ENCODE measurements at places on chromosomes 5 and 9. TPM values are rescaled to one million over a fixed set of nuclear protein-coding genes. Genes with fewer than 3 reads are reported as not detected.

Gene PKD2L2
- polyA plus RNA-seq, result not detected

Gene IFT74
- 27.8 TPM for polyA plus RNA-seq

GRCh38 chr5:31751610-31752009, 112.7 kb downstream of the PDZD2 start:
- no peaks in the 10 kb centered on the region for H3K27me3 ChIP-seq
- H3K4me1 ChIP-seq, result no peaks in the 10 kb centered on the region
- DNase-seq, result no peak
- no peak overlapping the region for H3K27ac ChIP-seq

DNA sequence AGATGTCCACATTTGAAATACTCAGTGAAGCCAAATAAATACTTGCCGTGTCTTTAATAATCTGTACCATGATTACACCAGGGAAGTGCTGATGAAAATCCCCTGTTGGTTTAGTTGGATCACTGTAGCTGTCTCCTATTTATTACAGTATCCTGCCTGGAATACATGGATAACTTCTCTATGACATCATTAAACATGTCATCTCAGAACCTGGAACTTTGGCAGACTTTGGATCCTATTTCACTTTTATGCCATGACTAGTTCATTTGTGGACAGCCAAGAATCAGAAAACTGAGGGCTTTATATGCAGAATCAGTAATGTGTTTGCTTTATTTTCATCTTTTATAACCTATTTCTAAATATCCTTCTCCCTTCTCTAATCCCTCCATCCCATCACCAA, at the start of gene TXNDC8:
TSS of gene TXNDC8 (minus strand) at position 137 of the 400 bp plus-strand sequence.
- H3K4me3 ChIP-seq, result no peak within 1 kb of the TSS
- peak; percentile 41 for DNase-seq
- no peak within 1 kb of the TSS for H3K27ac ChIP-seq
- H3K36me3 ChIP-seq, result no peaks in the 10 kb centered on the region

GRCh38 chr9:27432308-27432707, 91.8 kb upstream of the IFNK start:
- no peaks in the 10 kb centered on the region for H3K36me3 ChIP-seq
- peaks cover 25% of the 10 kb centered on the region for H3K4me1 ChIP-seq
- H3K27ac ChIP-seq, result no peak overlapping the region
- no peak for DNase-seq
- H3K4me3 ChIP-seq, result no peak overlapping the region
- no peaks in the 10 kb centered on the region for H3K27me3 ChIP-seq

DNA sequence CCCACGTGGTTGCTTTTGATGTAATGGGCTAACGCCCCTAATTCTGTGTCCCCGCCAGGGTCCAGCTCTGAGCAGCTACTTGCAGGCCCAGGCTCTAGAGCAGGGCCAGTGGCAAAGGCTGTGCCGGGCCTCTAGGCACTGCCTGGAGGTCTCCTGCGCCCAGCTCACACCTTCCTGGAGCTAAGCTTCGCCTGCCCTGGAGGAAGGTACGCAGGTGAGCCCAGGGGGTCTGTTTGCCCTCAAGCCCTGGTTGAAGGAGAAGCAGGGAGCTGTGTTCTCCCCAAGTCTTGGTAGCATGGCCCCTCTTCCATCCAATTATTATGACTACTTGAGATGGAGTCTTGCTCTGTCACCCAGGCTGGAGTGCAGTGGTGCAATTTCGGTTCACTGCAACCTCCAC, 5.2 kb upstream of the LMX1B start:
- DNase-seq, result no peak
- H3K27ac ChIP-seq, result no peak overlapping the region
- H3K27me3 ChIP-seq, result peaks cover 95% of the 10 kb centered on the region
- no peak overlapping the region for H3K4me3 ChIP-seq

DNA sequence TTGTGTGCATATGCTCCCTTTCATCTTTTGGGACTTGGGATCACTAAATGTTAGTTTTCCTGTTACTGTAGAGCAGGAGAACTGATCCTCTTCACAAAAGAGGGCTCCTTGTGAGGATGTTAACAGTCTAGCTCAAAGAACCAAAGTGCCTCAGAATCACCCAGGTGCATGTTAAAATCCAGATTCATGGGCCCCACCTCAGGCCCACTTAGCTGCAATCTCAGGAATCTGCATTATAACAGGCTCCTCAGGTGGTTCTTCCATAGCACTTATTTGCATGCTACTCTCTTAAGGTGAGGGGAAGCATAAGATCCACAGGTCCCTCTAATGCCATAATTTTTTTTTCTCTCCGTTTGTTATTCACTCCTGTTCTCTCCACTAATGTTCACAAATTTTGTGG, 14.8 kb upstream of the MEF2C start:
- no peaks in the 10 kb centered on the region for H3K27me3 ChIP-seq
- no peak overlapping the region for H3K27ac ChIP-seq
- H3K4me1 ChIP-seq, result no peaks in the 10 kb centered on the region
- H3K4me3 ChIP-seq, result no peak overlapping the region
- no peak for DNase-seq

DNA sequence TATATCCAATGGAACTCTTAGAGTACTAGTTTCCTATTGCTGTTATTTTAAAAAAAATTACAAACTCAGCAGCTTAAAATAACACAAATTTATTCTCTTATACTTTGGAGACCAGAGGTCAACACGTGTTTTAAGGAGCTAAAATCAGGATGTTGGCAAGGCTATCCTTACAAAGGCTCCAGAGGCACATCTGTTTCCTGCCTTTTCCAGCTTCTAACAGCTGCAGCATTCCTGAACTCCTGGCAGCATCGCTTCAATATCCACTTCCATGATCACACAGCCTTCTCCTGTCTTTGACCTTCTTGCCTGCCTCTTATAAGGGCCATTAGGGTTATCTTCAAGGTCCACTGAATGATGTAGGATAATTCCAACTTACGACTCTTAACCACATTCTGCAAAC, 92.2 kb upstream of the CCNG1 start:
- no peaks in the 10 kb centered on the region for H3K4me1 ChIP-seq
- H3K4me3 ChIP-seq, result no peak overlapping the region
- no peaks in the 10 kb centered on the region for H3K36me3 ChIP-seq
- H3K27me3 ChIP-seq, result no peaks in the 10 kb centered on the region

- no peak overlapping the region for H3K4me3 ChIP-seq
- H3K4me1 ChIP-seq, result peaks cover 3% of the 10 kb centered on the region
- H3K36me3 ChIP-seq, result no peaks in the 10 kb centered on the region
- H3K27ac ChIP-seq, result no peak overlapping the region
- no peak for DNase-seq
- no peaks in the 10 kb centered on the region for H3K27me3 ChIP-seq
Observed at GRCh38 chr5:142626099-142626498, 59.8 kb downstream of the FGF1 start.

Gene SLC45A2
- polyA plus RNA-seq, result not detected

GRCh38 chr5:32461441-32462120, 17.0 kb upstream of the ZFR start:
- no peak overlapping the region for H3K4me3 ChIP-seq
- no peak for DNase-seq
- no peak overlapping the region for H3K27ac ChIP-seq
- no peaks in the 10 kb centered on the region for H3K27me3 ChIP-seq

Gene PCDHGB5
- polyA plus RNA-seq, result not detected

GRCh38 chr9:83544002-83544698, 5.9 kb upstream of the FRMD3 start:
- H3K27ac ChIP-seq, result no peak overlapping the region
- no peaks in the 10 kb centered on the region for H3K36me3 ChIP-seq
- peak; percentile 54 for DNase-seq
- H3K4me3 ChIP-seq, result no peak overlapping the region
- peaks cover 25% of the 10 kb centered on the region for H3K27me3 ChIP-seq

DNA sequence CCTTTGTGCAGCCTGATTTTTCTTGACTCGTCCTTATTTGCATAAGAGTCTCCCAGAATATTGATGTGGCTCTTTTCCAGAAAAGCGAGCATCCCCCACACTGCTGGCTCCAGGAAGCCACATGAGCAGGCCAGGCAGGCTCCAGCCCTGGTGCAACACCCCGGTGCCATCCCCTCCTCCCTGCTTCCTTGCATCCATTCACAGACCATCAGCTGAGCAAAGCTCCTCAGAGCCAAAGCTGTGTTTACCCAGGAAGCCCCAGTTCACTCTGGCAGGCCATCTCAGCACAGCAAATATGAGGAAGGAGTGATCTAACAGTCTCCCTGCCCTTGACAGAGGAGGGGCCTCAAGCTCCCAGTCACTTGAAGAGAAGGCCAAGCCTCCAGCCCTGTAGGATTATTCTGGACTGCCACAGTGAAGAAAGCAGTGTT, 34.4 kb downstream of the INSYN2B start:
- peak; percentile 28 for DNase-seq
- H3K4me1 ChIP-seq, result peaks cover 17% of the 10 kb centered on the region
- no peaks in the 10 kb centered on the region for H3K27me3 ChIP-seq
- H3K4me3 ChIP-seq, result no peak overlapping the region
- H3K36me3 ChIP-seq, result no peaks in the 10 kb centered on the region

GRCh38 chr5:83662558-83662957, 58.1 kb downstream of the HAPLN1 start:
- H3K36me3 ChIP-seq, result no peaks in the 10 kb centered on the region
- H3K27ac ChIP-seq, result no peak overlapping the region
- H3K4me1 ChIP-seq, result no peaks in the 10 kb centered on the region

DNA sequence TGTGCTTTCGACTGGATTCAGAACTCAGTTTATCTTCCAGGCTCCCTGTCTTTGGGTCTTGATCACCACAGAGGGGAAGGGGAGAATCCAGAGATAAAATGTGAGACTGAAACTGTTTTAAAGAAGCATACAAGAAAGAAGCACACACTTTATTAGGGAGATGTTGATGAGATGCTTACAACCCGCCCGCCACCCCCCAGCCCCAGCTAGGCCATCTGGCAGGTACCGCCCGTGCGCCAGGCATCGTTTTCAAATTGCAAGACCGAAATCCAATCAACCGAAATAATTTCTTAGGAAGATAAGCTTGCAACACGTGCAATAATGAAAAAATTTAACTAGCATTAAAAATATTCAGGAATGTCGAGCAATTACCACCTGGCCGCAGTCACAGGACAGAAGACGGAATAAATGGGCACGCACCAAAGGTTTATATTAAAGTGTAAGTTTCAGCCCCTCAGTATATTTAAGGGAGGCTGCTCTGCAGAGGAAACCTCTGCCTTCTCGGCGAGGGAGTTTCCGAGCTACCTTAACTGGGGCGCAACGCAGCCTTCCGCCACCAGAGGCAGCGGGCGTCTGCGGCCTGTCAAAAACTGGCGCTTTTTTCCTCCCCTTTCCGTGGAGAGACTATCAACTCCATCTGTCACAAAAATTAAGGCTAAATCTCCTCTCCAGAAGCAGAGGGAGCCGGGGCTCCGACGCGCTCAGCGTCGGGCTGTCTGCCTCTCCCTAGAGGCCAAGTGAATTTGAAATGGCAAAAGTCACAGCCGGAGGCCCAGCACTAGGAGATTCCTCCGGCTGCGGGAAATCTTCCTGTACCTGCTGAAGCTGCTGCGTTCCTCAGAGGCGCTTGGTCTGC, 996 bp upstream of the GAS1 start:
- H3K4me1 ChIP-seq, result peaks cover 17% of the 10 kb centered on the region
- H3K4me3 ChIP-seq, result peak overlapping the region; percentile 84
- H3K27ac ChIP-seq, result peak overlapping the region; percentile 14

- no peak overlapping the region for H3K27ac ChIP-seq
- H3K4me3 ChIP-seq, result no peak overlapping the region
- no peaks in the 10 kb centered on the region for H3K4me1 ChIP-seq
- no peaks in the 10 kb centered on the region for H3K36me3 ChIP-seq
- H3K27me3 ChIP-seq, result peaks cover 22% of the 10 kb centered on the region
Observed at GRCh38 chr9:132970324-132971062, 8.0 kb upstream of the GFI1B start.

- H3K27ac ChIP-seq, result no peak overlapping the region
- no peak for DNase-seq
- peaks cover 3% of the 10 kb centered on the region for H3K4me1 ChIP-seq
- H3K27me3 ChIP-seq, result no peaks in the 10 kb centered on the region
Observed at GRCh38 chr9:16267281-16268066, 603.0 kb downstream of the BNC2 start.

DNA sequence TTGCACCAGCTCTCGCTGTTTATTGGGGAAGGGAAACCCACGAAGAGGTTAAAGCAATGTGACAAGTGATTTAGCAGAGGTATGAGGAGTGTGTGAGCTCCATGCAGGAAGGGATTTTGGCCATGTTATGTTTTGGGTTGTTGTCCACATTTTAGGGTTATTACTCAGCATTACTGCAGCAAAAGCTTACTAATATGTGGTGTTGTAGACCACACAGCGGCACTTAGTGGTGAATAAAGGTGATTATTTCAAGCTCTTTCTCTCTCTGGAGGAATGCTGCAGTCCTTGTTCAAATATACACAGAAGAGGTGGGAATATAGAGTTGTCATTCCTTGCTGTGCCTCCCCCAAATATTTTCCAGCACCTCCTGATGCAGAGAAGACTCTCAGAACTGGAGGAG, 29.7 kb upstream of the AKNA start:
- DNase-seq, result no peak
- H3K27ac ChIP-seq, result no peak overlapping the region
- H3K4me1 ChIP-seq, result peaks cover 17% of the 10 kb centered on the region
- no peak overlapping the region for H3K4me3 ChIP-seq
- H3K27me3 ChIP-seq, result no peaks in the 10 kb centered on the region
- no peaks in the 10 kb centered on the region for H3K36me3 ChIP-seq

GRCh38 chr5:137825165-137825564, 42.5 kb upstream of the MYOT start:
- no peaks in the 10 kb centered on the region for H3K36me3 ChIP-seq
- H3K27me3 ChIP-seq, result no peaks in the 10 kb centered on the region

GRCh38 chr5:139660923-139661814, 13.0 kb downstream of the CXXC5 start:
- no peak for DNase-seq
- no peaks in the 10 kb centered on the region for H3K27me3 ChIP-seq
- peak overlapping the region; percentile 99 for H3K27ac ChIP-seq
- H3K36me3 ChIP-seq, result no peaks in the 10 kb centered on the region

Gene FBXL7
- 17.4 TPM for polyA plus RNA-seq

- DNase-seq, result no peak
- H3K36me3 ChIP-seq, result no peaks in the 10 kb centered on the region
- no peaks in the 10 kb centered on the region for H3K27me3 ChIP-seq
- no peaks in the 10 kb centered on the region for H3K4me1 ChIP-seq
- H3K4me3 ChIP-seq, result no peak overlapping the region
Observed at GRCh38 chr9:90909225-90909624, 107.6 kb downstream of the SYK start.

DNA sequence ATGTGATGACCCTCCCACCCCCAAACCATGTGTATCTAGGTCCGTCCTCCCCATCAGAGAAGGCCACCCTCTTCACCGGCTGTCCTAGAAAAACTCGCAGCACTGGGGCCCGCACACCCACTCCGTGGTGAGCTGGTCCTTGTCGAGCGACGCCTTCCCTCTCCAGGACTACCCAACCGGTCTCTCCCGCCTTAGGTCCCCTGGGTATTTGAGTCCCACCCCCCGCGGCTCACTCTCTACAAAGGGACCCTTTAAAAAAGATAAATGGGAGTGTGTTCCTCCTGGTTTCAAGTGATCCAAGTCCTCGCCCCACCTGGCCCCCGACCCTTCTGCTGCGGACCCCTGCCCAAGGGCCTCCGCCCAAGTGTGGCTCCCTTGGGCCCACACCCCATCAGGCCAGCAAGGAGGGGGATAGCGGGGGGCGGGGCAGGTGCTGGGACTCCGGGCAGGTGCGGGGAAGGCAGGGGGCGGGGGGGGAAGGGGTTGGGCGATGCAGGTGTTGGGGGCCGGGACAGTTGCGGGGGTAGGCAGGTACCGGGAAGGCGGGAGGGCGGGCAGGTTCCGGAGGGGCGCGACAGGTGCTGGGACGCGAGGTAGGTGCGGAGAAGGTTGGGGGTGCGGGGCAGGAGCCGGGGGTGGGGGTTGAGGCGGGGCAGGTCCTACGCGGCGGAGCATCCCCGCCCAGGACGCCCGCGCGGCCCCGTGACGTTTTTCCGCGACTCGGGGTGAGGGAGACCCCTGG, 970 bp upstream of the ARRDC1 start:
- peak; percentile 39 for DNase-seq
- H3K27ac ChIP-seq, result no peak overlapping the region
- no peaks in the 10 kb centered on the region for H3K36me3 ChIP-seq

Measured in cardiac muscle cell (in vitro differentiated cells and primary cell).